Cortex of kidney (tissue), 1 donor: ENCODE measurements at places on chromosomes 7 and 10.
A peak's percentile ranks its signal among the peaks of the same experiment; 100 is the strongest.

GRCh38 chr7:33183504-33183903 is 54.1 kb downstream of the BBS9 start:
- no peak for DNase-seq

DNA sequence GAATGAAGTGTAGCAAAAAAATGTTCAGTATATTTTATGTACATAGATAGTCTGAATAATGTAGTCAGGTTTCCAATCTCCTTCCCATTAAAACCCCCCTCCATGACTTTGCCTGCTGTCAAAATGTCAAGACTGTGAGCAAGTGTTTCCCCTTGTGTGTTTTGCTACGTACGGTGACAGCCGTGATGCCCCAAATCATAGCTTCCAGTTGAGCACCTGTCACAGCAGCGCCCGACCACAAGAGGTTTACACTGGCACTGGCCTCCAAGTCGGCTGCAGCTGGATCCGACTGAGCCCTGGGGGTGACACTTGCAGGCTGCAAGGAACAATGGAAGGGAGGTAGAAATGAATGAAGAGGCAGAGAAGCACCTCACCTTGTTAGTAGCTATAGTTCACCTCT is 62.3 kb downstream of the LAMB4 start:
- no peak for DNase-seq

GRCh38 chr7:844514-844913 is 12.2 kb downstream of the SUN1 start:
- no peak for DNase-seq

GRCh38 chr7:151107882-151108281 is 21.6 kb downstream of the AGAP3 start:
- DNase-seq = no peak

- no peak for DNase-seq
Measured at GRCh38 chr7:72106405-72106804, 305.7 kb downstream of the CALN1 start.

DNA sequence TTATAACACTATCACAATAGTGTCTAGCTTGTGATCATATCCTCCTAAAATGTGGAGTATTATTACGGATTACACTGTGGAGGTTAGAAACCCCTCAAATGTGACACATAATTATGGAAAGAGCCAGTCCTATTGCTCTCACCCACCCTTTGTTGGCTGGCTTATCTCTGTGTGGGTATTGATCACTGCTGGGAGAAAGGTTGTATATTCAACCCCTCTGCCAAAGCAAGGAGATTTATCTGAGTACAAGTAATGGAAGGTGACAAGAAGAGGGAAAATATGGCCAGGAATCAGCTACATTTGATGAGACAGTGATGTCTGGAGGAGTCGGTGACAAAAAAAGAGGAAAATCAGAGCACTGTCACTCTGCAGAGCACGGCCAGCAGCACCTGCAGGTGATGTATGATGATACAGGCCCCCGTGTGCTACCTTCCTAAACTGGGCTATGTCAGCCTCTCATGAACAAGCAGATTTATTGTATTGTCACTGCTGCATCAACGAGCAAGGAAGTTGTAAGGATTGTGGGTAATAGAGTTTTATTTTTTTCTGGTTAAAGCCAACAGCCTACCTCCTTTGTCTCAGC is 235.3 kb downstream of the PHF14 start:
- no peak for DNase-seq

DNA sequence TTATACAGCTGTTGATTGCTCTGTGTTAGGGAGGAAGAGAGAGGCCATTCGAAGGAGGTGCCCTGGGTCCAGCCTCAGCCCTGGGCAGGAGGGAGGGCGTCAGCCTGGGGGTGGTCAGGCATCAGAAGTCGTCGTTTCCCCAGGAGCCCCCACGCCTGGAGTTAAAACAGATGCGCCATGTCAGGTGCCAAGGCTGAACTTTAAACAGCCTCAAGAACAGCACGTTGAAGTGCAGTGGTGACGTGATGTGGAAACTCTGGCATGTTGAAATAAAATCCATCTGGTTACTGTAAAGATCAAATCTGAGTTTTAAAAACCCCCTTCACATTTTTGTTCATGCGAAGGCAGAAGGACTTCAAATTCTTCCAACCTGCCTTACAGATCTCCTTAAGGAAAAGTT is 128.4 kb upstream of the PPP2R2D start:
- no peak for DNase-seq

- DNase-seq = no peak
Measured at GRCh38 chr7:41760293-41760692, 57.4 kb upstream of the INHBA start.

DNA sequence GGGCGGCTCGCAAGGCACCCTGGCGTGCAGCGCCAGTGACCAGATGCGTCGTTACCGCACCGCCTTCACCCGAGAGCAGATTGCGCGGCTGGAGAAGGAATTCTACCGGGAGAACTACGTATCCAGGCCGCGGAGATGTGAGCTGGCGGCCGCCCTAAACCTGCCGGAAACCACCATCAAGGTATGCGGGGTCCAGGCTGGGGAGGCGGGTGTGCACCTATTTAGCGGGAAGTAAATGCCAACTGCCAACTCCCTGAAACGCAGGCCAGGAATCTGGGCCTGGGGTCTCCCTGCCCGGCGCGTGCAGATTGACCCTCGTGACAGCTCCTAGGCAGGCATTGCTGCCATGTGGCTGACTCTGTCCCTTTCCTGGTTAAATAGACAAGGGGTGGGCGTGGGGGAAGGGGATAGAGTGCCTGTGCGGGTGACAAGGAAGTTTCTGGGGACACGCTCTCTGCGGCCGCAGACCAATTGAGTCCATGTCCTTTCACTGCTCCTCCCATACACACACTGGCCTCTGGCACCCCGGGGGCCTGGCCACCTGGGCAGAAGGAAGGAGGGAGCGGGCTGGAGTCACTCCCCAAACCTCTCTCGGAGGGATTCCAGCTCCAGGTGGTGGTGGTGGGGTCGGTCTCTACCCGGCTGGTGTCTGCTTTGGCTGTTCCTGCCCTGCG is 2.7 kb downstream of the EVX1 start:
- no peak for DNase-seq

GRCh38 chr7:87505122-87505521 is 29.6 kb upstream of the ABCB4 start:
- no peak for DNase-seq

- DNase-seq = no peak
Measured at GRCh38 chr7:155466142-155466813, 8.3 kb downstream of the EN2 start.

DNA sequence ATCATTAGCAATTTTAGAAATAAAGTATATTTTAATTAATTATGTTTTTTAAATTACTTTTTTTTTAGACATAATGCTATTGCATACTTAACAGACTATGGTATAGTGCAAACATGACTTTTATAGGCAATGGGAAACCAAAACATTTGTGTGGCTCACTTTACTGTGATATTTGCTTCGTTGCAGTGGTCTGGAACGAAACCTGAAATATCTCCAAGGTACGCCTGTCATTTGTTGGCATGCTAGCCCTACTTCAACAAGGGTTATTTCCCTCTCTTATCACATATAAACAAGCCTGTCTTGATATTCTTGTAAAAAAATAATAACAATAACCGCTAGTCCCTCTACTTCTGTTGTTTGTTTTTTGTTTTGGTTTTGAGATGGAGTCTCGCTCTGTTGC is 74.2 kb downstream of the TYW1B start:
- no peak for DNase-seq

GRCh38 chr10:12489357-12489756 is 140.0 kb downstream of the CAMK1D start:
- DNase-seq = no peak

DNA sequence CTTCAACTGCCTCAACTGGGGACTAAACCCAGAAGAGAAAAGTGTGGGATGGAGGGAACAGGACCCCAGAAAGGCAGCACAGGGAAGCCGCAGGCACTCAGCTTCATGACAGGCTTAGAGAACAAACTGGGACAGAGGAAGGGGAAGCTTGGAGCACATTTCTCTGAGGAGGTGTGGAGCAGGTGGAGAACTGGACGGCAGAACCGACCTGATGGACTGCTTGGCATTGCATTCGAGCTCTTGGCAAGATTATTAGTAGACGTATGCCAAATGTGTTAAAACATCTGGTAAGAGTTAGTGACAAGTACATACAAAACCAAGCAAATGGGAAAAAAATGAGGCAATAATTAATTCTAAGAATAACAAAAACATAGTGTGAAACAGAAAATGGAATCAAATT is 335.7 kb downstream of the SFMBT2 start:
- no peak for DNase-seq

- DNase-seq = no peak
Measured at GRCh38 chr10:116769791-116770190, 27.4 kb upstream of the HSPA12A start.

- no peak for DNase-seq
Measured at GRCh38 chr7:107045195-107045960, 873 bp downstream of the PRKAR2B start.

GRCh38 chr10:97778452-97779302 is 6.9 kb upstream of the SFRP5 start:
- DNase-seq = no peak

DNA sequence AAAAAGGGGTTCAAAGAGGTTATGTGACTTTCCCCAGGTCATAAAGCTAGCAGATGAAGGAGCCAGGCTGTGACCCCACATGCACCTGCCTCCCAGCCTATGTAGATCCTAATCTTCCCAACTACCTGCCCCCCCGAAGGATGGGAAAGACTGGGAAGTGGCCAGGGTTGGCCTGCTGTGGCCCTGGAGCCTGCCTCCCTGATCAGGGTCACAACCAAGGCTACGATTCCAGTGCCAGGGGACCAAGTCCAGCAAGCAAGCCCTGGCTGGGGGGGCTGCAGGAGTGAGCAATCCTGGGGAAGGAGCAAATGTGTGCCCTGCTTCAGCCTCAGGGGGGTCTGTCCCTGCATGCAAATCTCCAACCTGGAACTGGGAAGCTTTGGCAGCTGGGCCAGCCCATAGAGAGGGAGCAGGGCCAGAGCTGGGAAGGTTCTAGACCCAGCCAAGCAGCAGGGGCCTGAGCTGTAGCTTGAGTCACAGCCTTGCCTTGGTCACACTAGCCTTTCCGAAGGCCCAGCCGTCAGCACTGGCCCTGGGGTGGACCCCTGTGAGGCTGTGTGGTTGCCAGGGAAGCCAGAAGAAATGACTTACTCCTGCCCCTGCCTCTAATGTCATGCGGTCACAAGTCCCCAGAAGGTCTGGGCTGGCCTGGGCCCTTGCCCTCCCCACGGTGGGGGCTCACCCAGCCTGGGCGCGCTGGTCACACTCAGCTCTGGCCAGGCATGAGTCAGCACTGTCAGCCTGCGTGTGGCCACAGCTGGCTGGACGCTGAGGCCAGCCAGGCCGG is 96.4 kb upstream of the ZMIZ1 start:
- peak; percentile 28 for DNase-seq

GRCh38 chr7:8185926-8186683 is 75.9 kb downstream of the ICA1 start:
- DNase-seq = no peak

GRCh38 chr7:94431176-94431575 is 36.5 kb downstream of the COL1A2 start:
- DNase-seq = no peak

DNA sequence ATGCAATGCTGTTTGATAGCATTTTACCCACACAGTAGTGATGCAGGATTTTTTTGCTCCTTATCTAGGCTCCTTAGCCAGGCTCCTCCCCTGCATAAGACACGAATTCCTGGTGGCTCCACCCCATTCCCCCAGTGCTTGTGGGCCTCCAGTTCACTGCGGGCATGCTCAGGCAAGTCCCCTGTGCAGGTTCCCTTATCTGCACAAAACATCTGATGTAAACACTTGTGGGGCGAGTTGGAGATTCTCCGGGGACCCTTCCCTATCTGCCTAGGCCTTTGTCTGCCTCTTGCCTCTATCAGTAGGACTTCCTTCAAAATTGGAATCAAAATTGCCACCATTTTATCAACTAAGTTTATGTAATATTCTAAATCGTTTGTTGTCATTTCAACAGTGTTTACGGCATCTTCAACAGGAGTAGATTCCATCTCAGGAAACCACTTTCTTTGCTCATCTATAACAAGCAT is 5.4 kb upstream of the STK17A start:
- no peak for DNase-seq

DNA sequence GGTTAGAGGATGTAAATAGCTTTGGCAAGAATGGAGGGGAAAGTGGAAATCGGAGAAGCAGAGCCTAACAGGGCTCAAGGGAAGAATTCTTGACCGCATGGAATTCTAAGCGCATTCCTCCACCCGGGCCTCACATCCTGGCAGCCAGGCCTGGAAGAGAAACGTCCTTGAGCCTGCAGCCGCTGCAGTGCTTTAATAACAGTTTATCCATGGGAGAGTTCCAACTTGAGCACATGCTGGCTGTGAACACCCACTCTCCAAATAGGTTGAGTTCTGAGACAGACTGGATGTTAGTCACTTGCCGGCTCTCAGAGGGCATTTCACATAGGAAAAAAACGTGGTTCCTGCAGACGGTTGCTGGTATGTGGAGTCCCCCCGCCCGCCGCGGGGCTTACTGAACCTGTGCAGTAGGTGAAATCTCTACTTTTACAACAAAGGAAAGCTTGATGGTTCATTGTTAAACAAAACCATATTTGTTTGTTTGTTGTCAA is 61.4 kb upstream of the STEAP1B start:
- DNase-seq = no peak

DNA sequence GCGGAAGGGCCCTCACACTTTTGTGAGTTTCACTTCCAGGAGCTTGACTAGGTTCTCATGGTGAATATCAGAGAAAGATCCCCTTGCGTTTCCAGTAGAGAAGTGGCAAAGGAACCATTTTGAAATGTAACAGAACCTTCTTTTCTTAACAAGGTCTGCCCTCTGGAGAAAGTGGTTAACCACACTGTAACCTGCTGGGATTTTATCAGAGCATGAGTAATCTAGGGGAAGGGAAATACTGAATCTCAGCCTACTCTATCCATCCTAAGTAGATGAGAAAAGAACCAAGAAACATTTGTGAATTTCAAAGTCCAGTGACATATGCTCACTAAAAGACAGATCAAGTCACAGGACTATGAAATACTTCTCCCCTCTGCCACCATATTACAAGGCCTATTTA is 235.5 kb downstream of the ZEB1 start:
- no peak for DNase-seq

DNA sequence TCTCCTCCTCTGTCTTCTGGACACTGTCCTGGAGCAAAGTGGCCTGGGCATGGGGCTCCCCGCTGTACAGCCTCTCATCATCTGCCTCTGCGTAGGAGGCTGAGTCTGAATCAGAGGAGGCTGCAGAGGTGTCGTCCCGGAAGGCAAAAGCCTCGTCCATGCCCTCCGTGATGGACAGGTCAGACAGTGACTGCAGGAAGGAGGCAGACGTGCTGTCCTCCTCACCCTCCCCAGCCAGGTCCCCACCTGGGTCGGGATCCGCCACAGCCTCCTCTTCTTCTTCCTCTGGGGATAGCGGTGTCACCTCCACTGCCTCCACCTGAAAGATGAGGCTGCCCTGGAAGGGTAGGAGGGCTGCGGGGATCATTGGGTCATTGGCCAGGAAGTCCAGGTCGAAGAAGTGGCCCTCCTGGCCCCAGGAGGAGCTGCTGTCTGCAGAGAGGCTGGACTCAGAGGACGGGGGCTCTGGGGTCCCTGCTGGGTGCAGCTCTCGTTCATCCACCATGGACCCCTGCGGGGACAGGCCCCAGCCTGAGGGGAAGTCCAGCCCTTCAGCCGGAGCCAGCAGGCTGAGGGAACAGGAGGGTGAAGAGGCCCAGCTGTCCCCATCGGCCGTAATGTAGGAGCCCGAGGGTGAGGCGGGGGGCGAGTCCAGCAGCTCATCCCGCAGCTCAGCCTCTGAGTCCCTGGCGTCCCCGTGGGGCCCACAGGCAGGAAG is 3.7 kb downstream of the NACAD start:
- no peak for DNase-seq
